Mesenteric fat pad (tissue), 1 donor: ENCODE measurements at places on chromosomes 1 and 21.

DNA sequence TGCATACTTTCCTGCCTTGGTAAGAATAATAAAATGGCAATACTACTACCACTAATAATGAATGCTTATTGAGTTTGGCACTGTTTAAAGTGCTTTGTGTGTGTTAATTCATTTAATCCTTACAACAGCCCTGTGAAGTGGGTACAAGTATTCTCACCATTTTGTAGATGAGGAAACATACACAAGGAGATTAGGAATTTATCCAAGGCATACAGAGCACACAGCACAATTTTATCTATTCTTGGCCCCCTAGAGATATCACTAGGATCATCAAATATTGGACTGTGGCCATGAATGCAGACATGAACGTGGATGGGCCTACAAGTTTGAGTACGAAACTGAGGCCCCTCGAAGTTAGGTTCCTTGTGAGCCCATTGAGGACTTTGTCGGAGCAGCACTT, 39.5 kb downstream of the TENT5C start:
- DNase-seq: no peak

- DNase-seq: no peak
These were observed 26.3 kb upstream of the POU3F1 start for GRCh38 chr1:38072858-38073257.

DNA sequence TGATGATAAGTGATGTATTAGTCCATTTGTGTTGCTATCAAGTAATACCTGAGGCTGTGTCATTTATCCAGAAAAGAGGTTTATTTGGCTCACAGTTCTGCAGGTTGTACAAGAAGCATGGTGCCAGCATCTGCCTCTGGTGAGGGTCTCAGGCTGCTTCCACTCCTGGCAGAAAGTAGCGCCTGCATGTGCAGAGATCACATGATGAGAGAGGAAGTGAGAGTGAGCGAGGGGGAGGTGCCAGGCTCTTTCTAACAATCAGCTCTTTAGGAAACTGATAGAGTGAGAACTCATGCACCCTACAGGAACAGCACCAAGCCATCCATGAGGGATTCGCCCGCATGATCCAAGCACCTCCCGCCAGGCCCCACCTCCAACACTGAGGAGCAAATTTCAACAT, 2.2 kb upstream of the FHAD1 start:
- peak; percentile 51 for DNase-seq

DNA sequence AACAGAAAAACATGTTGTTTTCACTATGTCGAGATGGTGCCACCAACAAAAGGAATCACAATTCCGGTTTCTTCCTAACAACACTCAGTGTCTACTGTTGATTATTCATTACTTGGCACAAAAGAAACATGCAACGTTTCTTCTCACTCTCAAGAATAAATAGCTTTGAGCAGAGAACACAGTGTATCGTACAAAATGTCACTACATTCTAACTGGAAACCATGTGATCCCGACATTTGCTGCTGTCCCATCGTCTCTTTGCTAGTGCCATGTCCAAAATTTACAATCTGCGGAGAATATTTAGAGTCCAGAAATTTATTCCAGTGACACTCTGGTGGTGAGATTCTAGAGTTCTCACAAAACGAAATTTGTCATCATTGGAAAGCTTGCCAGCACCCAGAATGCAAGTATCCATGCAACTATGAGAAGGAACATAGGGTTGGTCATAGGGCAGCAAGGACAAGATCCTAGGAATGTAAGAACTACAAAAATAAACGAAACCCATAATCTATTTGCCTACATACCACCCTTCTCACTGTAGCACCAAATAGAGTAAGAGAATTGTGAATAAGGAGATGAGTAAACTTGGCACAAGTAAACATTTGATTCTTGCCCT, 505.1 kb downstream of the LTN1 start:
- DNase-seq: no peak

DNA sequence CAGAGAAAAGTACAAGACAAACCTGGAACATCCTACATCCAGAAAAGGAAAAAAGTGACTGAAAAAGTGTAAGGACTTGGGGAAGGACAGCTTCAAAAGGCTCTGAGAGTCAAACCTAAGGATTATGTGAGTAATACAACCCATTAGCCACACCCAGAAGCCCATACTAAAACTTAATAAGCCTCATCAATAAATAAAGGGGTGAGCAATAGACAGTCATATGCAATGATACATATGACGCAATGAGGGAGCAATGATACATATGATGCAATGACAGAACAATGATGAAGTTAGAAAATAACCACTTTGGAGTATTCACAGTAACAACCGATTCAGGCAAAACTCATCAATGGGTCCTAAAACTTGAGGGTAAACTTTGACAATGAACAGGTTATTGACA, 50.1 kb downstream of the BRWD1 start:
- DNase-seq: no peak

GRCh38 chr1:26138974-26139558, 19.8 kb upstream of the FAM110D start:
- no peak for DNase-seq

DNA sequence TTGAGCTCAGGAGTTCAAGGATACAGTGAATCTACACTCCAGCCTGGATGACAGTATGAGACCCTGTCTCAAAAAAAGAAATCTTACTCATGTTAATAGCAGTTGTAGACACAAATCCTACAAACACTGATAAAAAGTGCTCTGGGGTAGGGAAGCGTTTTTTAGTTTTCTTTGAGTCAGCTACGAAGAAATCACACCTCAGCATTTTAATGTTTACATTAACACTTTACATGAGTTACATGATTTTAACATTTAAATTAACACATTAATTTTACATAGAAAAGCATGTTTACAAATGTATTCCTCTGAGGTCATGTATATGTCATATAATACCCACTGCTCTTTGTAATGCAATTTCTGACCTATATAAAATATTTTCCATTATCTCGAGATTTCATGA, 419.2 kb downstream of the DPYD start:
- DNase-seq: no peak

- DNase-seq: peak; percentile 81
These were observed 4.7 kb upstream of the FTCD start for GRCh38 chr21:46159841-46160656.

DNA sequence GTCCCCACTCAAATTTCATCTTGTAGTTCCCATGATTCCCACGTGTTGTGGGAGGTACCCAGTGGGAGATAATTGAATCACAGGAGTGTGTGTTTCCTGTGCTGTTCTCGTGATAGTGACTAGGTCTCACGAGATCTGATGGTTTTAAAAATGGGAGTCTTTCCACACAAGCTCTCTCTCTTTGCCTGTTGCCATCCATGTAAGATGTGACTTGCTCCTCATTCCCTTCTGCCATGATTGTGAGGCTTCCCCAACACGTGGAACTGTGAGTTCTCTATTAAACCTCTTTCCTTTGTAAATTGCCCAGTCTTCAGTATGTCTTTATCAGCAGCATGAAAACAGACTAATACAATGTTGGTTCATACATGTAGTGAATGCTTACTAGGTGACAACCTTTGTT, 163.2 kb upstream of the PALMD start:
- no peak for DNase-seq

GRCh38 chr1:44698138-44698537, 23.6 kb downstream of the ARMH1 start:
- no peak for DNase-seq

DNA sequence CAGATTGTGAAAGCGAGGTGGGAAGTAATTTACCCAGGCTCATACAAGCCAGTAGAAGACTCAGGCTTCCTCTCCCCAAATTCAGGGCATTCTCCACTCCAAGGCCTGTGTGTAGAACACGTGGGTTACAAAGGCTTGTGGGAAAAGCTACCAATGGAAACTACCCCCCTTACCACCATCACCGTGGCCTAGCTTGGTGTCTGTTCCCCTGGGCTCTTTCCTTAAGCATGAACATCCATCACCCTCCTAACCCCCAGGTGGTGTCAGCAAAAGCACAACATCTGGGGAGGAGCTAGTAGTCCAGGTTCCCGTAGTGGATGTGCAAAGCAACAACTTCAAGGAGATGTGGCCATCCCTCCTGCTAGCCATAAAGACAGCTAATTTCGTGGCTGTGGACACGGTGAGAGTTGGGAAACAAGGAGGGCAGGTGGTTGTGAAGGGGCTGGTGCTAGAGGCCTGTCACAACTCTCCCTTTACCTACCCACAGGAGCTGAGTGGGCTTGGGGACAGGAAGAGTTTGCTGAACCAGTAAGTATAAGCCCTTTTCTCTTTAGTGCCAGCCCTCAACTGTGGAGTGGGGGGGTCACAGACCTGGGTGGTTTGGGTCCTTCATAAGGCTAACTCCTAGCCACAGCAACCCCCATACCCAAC, 701 bp upstream of the MUTYH start:
- DNase-seq: no peak

GRCh38 chr1:52670604-52671003, 27.5 kb downstream of the COA7 start:
- no peak for DNase-seq

DNA sequence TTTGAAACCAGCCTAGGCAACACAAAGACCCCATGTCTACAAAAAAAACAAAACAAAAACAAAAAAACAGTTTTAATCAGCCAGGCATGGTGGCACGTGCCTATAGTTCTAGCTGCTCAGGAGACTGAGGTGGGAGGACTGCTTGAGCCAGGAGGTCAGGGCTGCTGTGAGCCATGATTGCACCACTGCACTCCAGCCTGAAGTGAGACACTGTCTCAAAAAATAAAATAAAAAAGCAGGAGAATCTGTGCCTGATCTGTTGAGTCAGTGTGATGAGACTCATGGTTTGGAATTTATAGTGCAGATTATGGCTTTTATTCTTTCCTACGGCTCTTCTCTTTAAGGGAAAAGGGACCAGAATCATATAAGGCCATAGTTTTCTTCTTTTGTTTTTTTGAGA, 16.5 kb downstream of the TRIT1 start:
- no peak for DNase-seq

- peak; percentile 96 for DNase-seq
These were observed at the start of gene MX1 for GRCh38 chr21:41425954-41426675. TSS of gene MX1 (plus strand) at chr21:41426239. CDS start at chr21:41432071, 5,832 bp downstream.

DNA sequence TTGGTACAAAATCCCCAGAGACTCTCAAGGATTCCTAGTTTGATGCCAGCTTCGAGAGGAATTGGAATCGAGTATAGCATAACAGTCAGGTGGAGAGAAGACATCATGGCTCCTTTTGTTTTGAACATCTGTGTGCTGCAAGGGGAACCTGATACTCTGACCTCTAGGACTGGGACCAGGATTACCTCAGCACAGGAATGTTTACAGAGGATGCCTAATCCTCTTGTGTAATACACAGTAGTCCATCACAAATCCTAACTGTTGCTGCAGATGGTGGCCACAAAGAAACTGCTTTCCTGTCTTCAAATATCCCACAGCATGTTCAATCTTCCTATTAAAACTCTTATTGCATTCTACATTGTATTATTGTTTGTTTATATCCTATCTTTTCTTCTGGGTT, 111.8 kb upstream of the PRMT6 start:
- DNase-seq: no peak

DNA sequence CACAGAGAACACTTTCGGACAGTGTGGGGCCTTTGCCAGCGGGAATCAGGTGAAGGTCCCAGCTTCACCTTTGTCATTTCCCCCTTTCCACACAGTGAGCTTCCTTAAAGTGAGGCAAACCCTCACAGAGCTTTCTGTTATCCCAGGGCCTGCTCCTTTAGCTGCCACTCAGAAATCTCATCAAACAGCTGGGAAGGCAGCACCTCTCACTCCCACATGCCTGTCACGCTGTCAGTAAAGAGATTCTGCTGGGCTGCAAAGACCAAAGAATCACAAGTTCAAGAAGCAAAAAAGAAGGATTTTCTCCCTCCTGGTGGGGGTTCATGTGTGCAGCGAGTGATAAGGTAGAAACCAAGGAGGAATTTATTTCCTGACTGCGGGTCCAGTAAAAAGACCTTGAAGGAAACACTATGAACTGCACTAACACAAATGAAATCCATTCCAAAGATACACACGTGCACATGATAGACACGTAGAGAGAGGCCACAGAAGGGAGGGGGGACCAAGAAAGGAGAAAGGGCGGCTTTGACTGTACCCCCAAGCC, 44.0 kb downstream of the HTR6 start:
- DNase-seq: no peak

DNA sequence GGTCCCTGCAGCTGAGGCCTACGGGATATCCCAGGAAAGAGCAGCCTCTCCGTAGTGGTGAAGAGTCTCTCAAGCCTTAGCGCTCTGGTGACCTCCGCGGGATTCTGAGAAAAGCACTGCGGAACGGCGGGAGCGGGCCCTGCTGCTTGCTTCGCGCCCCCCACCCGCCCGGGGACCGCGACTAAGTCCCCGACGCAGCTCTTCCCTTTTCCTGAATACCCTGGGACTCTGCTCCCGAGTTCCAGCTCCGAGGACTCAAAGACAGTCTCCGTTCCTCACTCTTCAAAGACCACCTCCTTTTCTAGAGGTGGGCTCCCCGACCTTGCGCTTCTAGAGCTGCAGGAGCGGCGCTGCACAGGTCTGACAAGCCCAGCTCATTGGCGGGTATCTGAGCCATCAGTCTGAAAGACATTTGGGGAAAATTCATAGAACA, 3.6 kb upstream of the PRRX1 start:
- no peak for DNase-seq

GRCh38 chr1:63261736-63262458, 60.5 kb upstream of the FOXD3 start:
- DNase-seq: no peak

DNA sequence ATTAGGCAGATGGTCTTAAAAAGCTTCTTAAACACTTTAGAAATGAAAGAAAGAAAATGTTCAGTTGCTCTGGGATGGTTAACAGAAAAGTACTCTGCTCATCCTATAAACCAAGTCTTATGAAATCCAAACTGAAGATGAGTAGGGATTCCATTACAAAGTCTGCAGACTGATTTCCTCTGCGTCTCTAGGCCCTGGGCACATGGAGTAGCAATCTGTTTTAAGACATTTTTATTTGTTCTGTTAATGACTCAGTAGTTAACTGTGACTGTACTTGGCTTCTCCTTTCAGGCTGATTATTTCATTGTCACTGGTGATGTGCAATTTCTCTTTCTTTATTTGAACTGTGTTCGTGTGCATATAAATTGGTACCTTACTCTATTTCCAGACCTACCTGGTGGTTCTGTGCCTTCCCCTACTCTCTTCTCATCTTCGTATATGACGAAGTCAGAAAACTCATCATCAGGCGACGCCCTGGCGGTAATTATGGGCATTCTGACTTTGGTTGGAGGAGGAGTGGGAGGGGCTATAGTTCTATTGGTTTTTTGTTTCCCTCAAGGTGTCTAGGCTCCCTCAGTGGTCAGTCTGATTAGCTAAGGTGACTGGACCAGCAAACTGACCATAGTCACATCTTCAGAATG, 30.6 kb downstream of the ATP1A1 start:
- DNase-seq: no peak

DNA sequence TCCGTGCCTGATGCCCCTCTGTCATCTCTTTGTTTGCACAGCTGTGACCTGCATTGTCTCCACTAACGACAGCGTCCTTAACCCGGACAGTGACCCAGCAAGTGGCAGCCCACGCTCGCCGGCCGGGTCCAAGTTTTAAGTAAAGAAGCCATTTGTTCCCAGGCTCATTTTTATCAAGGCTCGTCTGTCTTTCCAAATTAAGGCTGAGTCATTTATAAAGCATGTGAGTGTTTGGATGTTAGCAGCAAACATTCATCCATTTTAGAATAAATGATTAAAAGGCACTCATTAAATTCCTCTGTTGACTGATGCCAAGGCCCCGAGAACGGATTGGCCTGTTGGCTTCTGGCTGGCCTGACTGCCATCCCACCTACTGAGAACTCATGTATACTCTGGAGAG, 514.5 kb downstream of the NPHP4 start:
- DNase-seq: no peak

GRCh38 chr1:155127105-155127966, at the start of gene EFNA1:
TSS of gene EFNA1 (plus strand) at chr1:155127876. CDS start at chr1:155127978, 102 bp downstream.
- no peak for DNase-seq

GRCh38 chr21:44537930-44538911, 1.8 kb downstream of the KRTAP10-1 start:
- DNase-seq: peak; percentile 89
